ENCODE measurements at places on chromosomes 5 and 9.

GRCh38 chr5:115559524-115559923 lies 14.9 kb upstream of the FEM1C start:
- DNase-seq: no peak

- no peak for DNase-seq
Observed at GRCh38 chr9:101689039-101689438, 49.4 kb downstream of the GRIN3A start.

- no peak for DNase-seq
Observed at GRCh38 chr9:133560311-133560710, 25.8 kb downstream of the ADAMTSL2 start.

DNA sequence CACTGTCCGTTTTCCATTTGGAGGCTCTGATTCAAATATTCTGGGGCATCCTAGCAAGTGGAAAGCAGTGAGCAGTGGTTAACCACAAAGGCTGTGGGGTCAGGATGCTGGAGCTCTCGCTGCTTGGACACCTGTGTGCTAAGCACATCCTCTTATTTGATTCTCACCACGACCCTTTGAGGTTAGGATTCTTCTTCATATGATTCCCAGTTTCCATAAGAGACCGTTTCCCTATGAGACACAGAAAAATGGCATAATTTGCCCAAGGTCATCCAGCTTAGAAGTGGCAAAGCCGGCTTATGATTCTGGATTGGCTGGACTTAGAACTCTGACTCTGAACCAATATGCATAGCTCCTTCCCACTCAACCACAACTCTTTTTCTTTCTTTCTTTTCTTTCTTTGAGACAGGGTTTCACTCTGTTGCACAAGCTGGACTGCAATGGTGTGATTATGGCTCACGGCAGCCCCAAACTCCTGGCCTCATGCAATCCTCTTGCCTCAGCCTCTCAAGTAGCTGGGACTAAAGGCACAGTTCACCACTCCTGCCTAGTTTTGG lies 207.7 kb downstream of the TTLL11 start:
- no peak for DNase-seq

- no peak for DNase-seq
Observed at GRCh38 chr5:39427229-39427628, 2.4 kb upstream of the DAB2 start.

All from LNCaP clone FGC (cell line).